ENCODE measurements at places on chromosomes 16 and 17.

GRCh38 chr17:76467366-76467765 is at the start of gene AANAT:
Gene AANAT (plus strand): TSS chr17:76467603. CDS start chr17:76468747, 1,144 bp downstream.
- H3K27ac ChIP-seq = no peak within 1 kb of the TSS
- peaks cover 7% of the 10 kb centered on the region for H3K36me3 ChIP-seq
- H3K4me3 ChIP-seq = no peak within 1 kb of the TSS

DNA sequence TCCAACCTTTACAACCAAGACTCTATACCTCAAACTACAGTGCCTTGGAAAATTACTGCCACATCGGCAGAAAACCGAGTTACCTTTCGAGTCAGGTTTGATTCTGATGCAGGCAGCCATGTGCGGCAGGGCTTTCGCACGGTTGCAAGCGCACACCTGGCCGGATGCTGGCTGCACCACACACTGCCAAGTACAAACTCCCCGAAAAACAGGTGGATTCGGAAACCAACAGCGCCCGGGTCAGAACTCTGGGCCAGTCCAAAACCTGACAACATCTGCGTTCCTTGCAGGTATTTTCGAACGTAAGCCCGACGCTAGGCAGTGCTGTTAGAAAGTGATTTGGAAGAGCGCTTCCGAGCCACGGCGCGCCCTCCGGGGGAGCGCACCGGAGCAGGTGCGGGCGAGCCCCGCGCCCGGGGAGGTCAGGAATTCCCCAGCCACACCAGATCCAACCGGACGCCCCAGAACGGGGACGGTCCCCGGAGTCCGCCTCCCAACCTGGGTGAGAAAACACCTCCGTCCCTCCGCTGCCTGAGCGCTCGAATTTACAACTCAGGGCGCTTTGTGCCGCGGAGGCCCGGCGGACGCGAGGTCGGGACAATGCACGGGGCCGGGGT is 1.2 kb downstream of the USP7 start:
- H3K36me3 ChIP-seq = peaks cover 9% of the 10 kb centered on the region
- H3K27ac ChIP-seq = peak overlapping the region; percentile 94
- peak overlapping the region; percentile 84 for H3K4me3 ChIP-seq

- peaks cover 2% of the 10 kb centered on the region for H3K27me3 ChIP-seq
- no peak overlapping the region for H3K4me3 ChIP-seq
- H3K4me1 ChIP-seq = no peaks in the 10 kb centered on the region
- H3K27ac ChIP-seq = no peak overlapping the region
- peaks cover 17% of the 10 kb centered on the region for H3K36me3 ChIP-seq
Observed at GRCh38 chr17:66025551-66025950, 166.4 kb downstream of the CEP112 start.

- peaks cover 44% of the 10 kb centered on the region for H3K36me3 ChIP-seq
- H3K4me1 ChIP-seq = peaks cover 58% of the 10 kb centered on the region
- no peaks in the 10 kb centered on the region for H3K27me3 ChIP-seq
- no peak for DNase-seq
Observed at GRCh38 chr17:77145224-77145611, 4.4 kb downstream of the SEC14L1 start.

GRCh38 chr17:30345089-30345433 is 11.2 kb upstream of the TMIGD1 start:
- H3K36me3 ChIP-seq = no peaks in the 10 kb centered on the region
- no peaks in the 10 kb centered on the region for H3K27me3 ChIP-seq
- DNase-seq = no peak
- H3K4me1 ChIP-seq = peaks cover 14% of the 10 kb centered on the region

GRCh38 chr17:32904891-32905290 is 23.1 kb upstream of the TMEM98 start:
- no peak overlapping the region for H3K4me3 ChIP-seq
- peaks cover 17% of the 10 kb centered on the region for H3K4me1 ChIP-seq
- DNase-seq = no peak
- H3K36me3 ChIP-seq = no peaks in the 10 kb centered on the region
- peaks cover 28% of the 10 kb centered on the region for H3K27me3 ChIP-seq
- no peak overlapping the region for H3K27ac ChIP-seq

- peak; percentile 94 for DNase-seq
- no peak overlapping the region for H3K27ac ChIP-seq
- peaks cover 21% of the 10 kb centered on the region for H3K4me1 ChIP-seq
- no peaks in the 10 kb centered on the region for H3K36me3 ChIP-seq
- H3K4me3 ChIP-seq = no peak overlapping the region
Observed at GRCh38 chr16:57648581-57649442, 19.3 kb upstream of the ADGRG3 start.

- H3K27me3 ChIP-seq = no peaks in the 10 kb centered on the region
- no peak overlapping the region for H3K27ac ChIP-seq
- no peak for DNase-seq
- H3K36me3 ChIP-seq = peaks cover 5% of the 10 kb centered on the region
- H3K4me1 ChIP-seq = peaks cover 5% of the 10 kb centered on the region
Observed at GRCh38 chr17:63676584-63676983, 23.3 kb downstream of the LIMD2 start.

GRCh38 chr17:75476271-75476671 is 19.8 kb downstream of the TMEM94 start:
- no peak overlapping the region for H3K4me3 ChIP-seq
- no peaks in the 10 kb centered on the region for H3K4me1 ChIP-seq
- no peak overlapping the region for H3K27ac ChIP-seq
- peaks cover 7% of the 10 kb centered on the region for H3K36me3 ChIP-seq
- no peak for DNase-seq

- DNase-seq = no peak
- no peaks in the 10 kb centered on the region for H3K4me1 ChIP-seq
- H3K27me3 ChIP-seq = no peaks in the 10 kb centered on the region
- H3K36me3 ChIP-seq = no peaks in the 10 kb centered on the region
- no peak overlapping the region for H3K4me3 ChIP-seq
- no peak overlapping the region for H3K27ac ChIP-seq
Observed at GRCh38 chr16:6375465-6376075, 957.1 kb upstream of the RBFOX1 start.

- no peak overlapping the region for H3K27ac ChIP-seq
- peaks cover 3% of the 10 kb centered on the region for H3K27me3 ChIP-seq
- H3K4me3 ChIP-seq = no peak overlapping the region
- H3K36me3 ChIP-seq = no peaks in the 10 kb centered on the region
- no peak for DNase-seq
- H3K4me1 ChIP-seq = peaks cover 7% of the 10 kb centered on the region
Observed at GRCh38 chr17:40915721-40916256, 21.7 kb downstream of the KRT23 start.

DNA sequence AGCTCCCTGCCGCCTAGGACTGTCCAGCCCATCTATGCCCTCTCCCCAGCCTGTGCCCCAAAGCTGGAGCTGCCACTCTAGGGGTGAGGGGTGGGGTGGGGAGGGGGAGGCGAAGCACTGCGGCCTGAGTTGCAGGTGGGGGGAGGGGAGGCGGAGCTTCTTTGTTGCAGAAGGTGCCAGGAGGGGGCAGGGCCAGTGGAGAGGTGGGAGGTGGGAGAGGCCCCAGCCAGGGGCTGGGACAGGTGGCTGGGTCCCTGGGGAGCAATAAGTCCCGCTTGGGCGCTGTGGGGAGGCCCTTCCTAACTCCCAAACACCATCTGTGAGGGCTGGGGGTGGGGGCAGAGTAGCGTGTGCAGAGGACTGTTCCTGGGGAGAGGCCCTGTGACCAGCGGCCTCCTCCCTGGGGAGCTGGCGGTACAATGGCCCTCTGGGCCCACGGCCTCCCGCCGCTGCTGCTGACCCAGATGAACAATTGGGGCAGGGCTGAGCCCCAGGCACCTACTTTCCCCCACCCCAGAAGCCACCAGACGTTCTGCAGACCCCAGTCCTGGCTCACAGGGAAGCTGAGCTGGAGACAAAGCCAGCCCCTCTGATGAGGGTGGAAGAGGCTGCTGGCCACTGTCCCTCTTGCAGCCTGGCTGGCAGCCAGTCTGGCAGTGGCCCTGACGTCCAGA is 2.2 kb upstream of the NTN3 start:
- no peak overlapping the region for H3K4me3 ChIP-seq
- no peaks in the 10 kb centered on the region for H3K36me3 ChIP-seq
- H3K4me1 ChIP-seq = peaks cover 19% of the 10 kb centered on the region
- no peak overlapping the region for H3K27ac ChIP-seq
- no peak for DNase-seq
- H3K27me3 ChIP-seq = peaks cover 32% of the 10 kb centered on the region

GRCh38 chr17:76544546-76545365 is 4.9 kb downstream of the PRCD start:
- H3K27ac ChIP-seq = no peak overlapping the region
- H3K4me1 ChIP-seq = no peaks in the 10 kb centered on the region
- DNase-seq = no peak
- no peaks in the 10 kb centered on the region for H3K36me3 ChIP-seq
- no peak overlapping the region for H3K4me3 ChIP-seq

DNA sequence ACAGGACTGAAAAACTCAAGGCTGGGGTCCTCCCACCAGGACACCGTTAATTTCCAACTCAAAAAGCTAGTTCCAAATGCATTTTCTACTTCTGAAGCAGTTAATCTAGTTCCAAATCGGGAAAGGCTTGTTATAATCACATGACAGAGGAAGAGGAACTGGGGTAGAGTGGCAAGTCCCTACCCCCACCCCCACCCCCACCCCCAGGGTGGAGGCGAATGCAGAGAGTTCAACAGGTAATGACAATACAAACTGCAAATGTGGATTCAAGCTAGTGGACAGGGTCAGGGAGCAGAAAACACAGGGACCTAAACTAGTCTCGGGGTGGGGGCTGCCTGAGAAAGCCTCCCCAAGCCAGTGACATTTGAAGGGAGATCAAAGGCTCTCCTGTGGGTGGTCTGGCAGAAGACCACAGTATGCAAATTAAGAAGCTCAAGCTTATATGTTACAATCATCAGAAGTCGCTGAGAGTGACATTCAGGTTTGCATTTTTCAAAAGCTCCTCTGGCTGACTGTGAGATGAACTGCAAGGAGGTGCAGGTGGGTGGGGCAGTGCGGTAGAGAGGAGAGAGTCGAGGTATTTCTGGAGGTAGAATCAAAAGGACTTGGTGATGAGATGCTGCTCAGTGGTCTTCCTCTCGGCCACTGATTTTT is 56.4 kb upstream of the SLC25A19 start:
- H3K27ac ChIP-seq = peak overlapping the region; percentile 72
- peaks cover 4% of the 10 kb centered on the region for H3K36me3 ChIP-seq
- H3K4me3 ChIP-seq = peak overlapping the region; percentile 43
- H3K27me3 ChIP-seq = no peaks in the 10 kb centered on the region
- peaks cover 93% of the 10 kb centered on the region for H3K4me1 ChIP-seq

DNA sequence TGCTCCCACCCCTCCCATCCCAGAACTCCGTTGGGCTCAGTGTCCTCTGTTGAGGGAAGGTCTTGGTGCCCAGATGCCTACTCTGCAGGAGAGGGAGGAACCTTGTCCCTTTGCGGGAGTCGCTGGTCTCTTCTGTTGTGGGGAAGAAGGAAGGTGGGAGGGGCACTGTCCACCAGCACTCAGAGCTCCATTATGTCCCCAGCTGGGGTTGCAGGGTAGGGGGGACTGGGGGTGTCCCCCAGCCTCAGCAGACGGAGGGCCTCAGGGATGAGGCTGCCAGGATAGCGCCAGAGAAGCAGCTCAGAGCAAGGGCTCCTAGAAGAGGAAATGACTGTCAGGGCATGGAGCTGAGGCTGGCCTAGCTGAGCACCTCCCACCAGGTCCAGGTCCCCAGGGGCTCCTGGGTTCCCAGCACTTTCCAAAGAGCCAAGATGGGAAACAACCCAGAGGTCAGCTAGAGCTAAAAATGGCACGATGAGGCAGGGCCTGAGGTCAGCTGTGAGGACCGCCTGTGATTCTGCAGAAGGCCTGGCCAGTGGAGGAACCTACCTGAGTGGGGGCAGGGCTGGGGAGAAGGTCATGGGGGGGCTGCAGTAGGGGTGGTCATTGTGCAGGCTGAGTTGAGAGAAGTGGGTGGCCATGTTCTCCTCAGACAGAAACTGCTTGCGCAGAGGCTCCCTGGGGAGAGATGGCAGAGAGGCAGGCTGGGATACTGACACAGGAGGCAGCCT is 893 bp downstream of the HCFC1R1 start:
- no peak for DNase-seq
- peak overlapping the region; percentile 96 for H3K27ac ChIP-seq
- H3K4me3 ChIP-seq = peak overlapping the region; percentile 91
- H3K27me3 ChIP-seq = no peaks in the 10 kb centered on the region
- peaks cover 47% of the 10 kb centered on the region for H3K4me1 ChIP-seq
- H3K36me3 ChIP-seq = peaks cover 10% of the 10 kb centered on the region

- H3K27me3 ChIP-seq = no peaks in the 10 kb centered on the region
- H3K4me1 ChIP-seq = no peaks in the 10 kb centered on the region
- no peak overlapping the region for H3K4me3 ChIP-seq
- DNase-seq = no peak
- H3K36me3 ChIP-seq = no peaks in the 10 kb centered on the region
Observed at GRCh38 chr16:65782611-65783600, 583.6 kb upstream of the CDH5 start.

- H3K4me3 ChIP-seq = peak within 1 kb of the TSS; percentile 99
- H3K27me3 ChIP-seq = no peaks in the 10 kb centered on the region
- peaks cover 59% of the 10 kb centered on the region for H3K4me1 ChIP-seq
- peak within 1 kb of the TSS; percentile 98 for H3K27ac ChIP-seq
- DNase-seq = peak; percentile 73
Observed at GRCh38 chr17:48429638-48430586, at the start of gene SKAP1. Gene SKAP1 (minus strand): TSS chr17:48430214.

GRCh38 chr16:8806272-8806983 is 8.8 kb downstream of the PMM2 start:
- no peak overlapping the region for H3K4me3 ChIP-seq
- H3K27ac ChIP-seq = no peak overlapping the region
- DNase-seq = no peak

DNA sequence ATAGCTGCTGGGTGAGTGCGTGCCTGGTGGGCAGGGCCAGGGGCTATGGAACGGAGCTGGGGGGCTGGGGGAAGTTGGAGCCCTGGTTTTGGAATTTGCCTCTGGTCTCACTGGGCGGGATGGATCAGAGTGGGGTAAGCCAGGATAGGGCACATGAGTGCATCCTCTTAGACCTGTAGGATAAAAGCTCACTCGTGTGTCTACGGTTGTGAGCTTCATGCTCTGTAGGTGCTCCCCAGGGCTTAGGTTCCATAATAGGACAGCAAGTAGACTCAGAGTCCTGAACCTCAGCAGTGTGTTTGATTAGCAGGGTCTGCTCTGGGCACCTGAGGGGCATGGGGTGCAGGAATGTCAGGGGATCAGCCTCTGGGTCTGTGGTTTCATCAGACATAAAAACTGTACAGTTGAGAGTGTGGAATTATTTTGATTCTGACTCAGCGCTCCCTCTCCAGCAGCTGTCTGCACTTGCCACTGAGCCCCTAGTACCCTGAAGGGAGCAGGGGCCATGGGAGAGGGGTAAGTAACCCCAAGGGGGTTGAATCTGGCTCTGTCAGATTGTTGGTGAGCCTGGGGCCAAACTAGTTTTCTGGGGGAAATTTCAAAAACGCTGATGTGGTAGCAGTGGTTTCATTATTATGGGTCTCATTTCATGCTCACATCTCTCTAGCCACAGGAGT is 84.2 kb upstream of the LGALS9 start:
- H3K27ac ChIP-seq = peak overlapping the region; percentile 90
- peaks cover 11% of the 10 kb centered on the region for H3K36me3 ChIP-seq
- peaks cover 2% of the 10 kb centered on the region for H3K27me3 ChIP-seq

DNA sequence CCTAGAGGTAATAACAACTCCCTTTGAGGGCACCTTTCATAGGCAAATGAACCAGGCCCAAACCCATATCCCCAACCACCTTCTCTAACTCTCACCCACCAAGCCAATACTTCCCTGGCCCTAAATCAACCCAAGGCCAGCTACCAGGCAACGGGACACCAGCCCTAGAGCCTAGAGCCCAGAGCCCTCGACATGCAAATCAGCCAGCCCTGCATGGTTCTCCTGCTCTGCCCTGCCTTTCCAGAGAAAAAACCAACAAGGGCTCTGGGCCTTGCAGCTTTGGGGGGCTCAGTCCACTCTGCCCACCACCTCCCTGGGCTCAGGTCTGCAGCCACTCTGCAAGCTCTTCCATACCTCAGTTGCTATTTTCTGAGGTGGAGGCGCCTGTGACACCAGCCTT is 55.0 kb downstream of the PITPNM3 start:
- no peak for DNase-seq
- no peak overlapping the region for H3K27ac ChIP-seq
- no peak overlapping the region for H3K4me3 ChIP-seq
- peaks cover 4% of the 10 kb centered on the region for H3K4me1 ChIP-seq
- H3K36me3 ChIP-seq = no peaks in the 10 kb centered on the region
